ENCODE measurements at places on chromosomes 1 and 21.

DNA sequence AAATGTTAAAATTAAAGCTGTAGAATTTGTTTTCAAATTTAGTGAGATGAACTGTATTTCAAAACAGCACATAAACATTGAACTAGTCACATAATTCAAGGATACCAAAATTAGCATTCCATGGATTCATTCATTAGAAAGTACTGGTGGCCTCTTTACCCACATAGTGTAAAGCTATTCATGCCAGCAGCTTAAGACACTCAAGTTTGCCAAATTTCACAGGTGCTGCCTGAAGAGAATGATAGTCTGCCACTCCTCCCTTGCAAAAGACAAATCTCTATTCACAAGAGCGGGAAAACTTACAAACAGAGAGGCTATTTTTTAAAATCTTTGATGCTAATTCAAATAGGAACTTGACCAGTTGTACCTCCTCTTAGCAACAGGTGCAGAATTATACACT lies 337.0 kb downstream of the BRINP3 start:
- DNase-seq: no peak

- DNase-seq: no peak
These were observed 177.3 kb upstream of the SGIP1 start for GRCh38 chr1:66356605-66357004.

GRCh38 chr1:24899581-24900485 lies 30.2 kb downstream of the RUNX3 start:
- DNase-seq: no peak

DNA sequence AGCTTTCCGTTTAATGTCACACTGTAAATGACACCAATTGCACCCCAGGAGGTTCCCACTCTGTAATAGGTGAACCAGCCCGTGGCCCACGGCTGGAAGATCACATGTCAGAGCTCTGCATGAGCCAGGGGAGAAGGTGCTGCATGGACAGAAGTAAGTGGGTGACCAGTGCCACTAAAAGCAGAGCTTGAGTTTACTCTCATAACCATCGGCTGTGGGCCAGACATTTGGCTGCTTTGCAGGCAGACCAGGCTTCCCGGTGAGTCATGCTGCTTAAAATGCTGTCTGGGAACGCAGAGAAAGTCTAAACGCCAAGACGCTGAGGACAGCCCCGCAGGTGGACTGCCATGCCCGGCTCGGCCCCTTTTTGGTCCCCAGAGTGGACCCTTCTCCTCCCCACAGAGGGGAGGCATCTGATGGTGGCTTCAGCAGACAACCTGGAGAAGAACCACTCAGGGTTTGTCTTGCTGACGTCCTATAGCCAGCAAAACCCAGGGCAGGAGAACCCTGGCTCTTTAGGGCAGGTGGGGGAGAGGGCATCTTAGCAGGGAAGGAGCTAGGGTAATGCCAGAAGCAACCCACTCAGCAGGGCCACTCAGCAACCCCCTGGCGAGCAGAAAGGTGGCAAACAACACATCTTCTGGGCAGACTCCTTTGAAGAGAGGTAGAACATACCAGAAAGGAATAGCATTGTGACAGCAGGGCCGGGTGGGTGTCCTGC lies 7.3 kb downstream of the KIAA2013 start:
- DNase-seq: peak; percentile 68

- DNase-seq: no peak
These were observed 35.2 kb downstream of the RAP1A start for GRCh38 chr1:111654839-111655238.

GRCh38 chr1:214022810-214023425 lies 35.1 kb downstream of the PROX1 start:
- DNase-seq: peak; percentile 23

GRCh38 chr1:52574594-52574993 lies 21.7 kb upstream of the TUT4 start:
- DNase-seq: peak; percentile 72

GRCh38 chr1:113219828-113220227 lies 146.8 kb downstream of the LRIG2 start:
- no peak for DNase-seq

GRCh38 chr1:248821641-248822040 lies 4.1 kb downstream of the SH3BP5L start:
- no peak for DNase-seq

GRCh38 chr1:197920067-197920396 lies 2.9 kb downstream of the LHX9 start:
- no peak for DNase-seq

GRCh38 chr1:156627313-156627880 lies 8.2 kb downstream of the HAPLN2 start:
- DNase-seq: peak; percentile 63

- no peak for DNase-seq
These were observed 2.7 kb upstream of the RAB29 start for GRCh38 chr1:205777994-205778393.

DNA sequence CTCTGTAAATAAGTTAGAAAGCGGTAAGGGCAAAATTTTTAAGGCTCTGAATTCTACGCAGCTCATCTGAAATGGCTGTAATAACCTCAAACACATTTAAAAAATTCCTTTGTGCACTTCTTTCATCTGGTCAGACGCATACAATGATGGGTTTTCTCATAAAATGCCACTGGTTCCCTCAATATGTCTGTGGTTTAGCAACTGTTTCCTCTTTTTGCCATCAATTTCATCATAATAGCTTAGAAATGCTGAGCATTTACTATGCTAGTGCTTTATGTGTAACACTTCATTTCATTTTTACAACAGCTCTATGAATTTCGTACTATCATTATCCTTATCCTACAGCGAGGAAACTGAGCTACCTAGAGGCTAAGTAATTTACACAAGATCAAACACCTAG lies 35.3 kb upstream of the DMRTA2 start:
- DNase-seq: peak; percentile 73
